GM12892 (cell line): ENCODE measurements at places on chromosomes 7 and 10.
A peak's percentile ranks its signal among the peaks of the same experiment; 100 is the strongest.

DNA sequence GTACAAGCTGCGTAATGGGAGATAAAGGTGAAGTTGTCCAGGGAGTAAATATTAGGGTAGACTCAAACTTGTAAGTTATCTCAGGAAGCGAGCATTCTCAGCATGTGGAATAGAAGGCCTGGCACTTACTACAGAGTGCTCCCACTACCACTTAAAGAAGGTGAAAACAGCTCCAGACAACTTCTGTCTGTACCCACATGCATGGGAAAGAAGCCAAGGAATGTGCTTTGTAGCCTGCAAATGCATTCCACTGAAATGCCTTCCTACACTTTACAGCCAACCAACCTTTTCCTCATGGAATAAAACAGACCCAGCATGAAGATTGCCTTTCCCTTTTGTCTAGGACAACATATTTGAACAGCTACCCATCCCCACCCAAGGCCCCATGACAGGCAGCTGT, 45.4 kb upstream of the NPSR1 start:
- DNase-seq = no peak

- DNase-seq = no peak
Observed at GRCh38 chr10:133141958-133142340, 18.1 kb upstream of the KNDC1 start.

- no peak for DNase-seq
Observed at GRCh38 chr7:130298544-130299326, 5.8 kb downstream of the CPA4 start.

DNA sequence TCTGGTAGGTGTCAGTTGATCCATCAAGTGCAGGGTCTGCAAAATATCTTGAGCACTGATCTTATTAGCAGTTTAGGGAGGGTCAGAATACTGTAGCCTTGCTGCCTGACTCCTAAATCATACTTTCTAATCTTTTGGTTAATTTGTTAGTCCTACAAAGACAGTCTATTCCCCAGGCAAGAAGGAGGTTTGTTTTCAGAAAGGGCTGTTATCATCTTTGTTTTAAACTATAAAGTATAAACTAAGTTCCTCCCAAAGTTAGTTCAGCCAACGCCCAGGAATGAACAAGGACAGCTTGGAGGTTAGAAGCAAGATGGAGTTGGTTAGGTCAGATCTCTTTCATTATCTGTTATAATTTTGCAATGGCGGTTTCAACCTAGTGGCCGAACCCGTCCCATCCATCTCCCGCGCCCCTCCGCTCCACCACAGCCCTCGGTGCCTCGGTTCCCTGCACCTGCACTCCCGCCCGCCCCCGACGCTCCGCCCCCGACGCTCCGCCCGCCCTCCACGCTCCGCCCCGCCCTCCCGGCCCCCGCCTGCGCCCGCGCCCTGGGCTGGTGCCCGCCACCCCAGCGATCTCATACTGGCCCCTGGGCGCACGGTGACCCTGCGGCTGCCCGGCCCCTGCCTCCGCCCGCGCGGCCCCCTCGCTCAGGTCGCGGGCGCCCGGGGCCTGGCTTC, at the start of gene ADCK2:
ADCK2 (plus strand) TSS at position 564 of the 681 bp plus-strand sequence. CDS start 386 bp downstream, outside the sequence.
- DNase-seq = peak; percentile 90

- DNase-seq = no peak
Observed at GRCh38 chr10:76647301-76647700, 990.3 kb downstream of the KCNMA1 start.
